ENCODE measurements at places on chromosomes 7 and 10.

DNA sequence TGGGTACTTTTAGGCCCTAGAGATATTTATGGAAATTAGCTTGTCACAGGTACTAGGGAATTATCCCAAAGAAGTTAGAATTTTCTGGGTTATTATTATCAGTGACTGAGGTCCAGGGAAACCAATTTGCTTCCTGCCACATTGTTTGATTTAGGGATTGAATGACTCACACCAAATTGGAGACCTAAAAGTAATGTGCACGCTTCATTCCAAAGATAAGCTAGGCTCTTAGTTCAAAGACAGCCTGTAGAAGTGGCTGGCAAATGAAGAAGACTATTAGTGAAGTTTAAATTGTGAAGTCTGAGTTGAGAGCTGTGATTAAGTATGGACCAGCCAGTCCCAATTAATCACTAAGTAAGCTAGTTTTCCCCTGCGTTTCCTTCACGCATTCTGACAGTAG, 188.1 kb upstream of the MYO3A start:
- DNase-seq = no peak

DNA sequence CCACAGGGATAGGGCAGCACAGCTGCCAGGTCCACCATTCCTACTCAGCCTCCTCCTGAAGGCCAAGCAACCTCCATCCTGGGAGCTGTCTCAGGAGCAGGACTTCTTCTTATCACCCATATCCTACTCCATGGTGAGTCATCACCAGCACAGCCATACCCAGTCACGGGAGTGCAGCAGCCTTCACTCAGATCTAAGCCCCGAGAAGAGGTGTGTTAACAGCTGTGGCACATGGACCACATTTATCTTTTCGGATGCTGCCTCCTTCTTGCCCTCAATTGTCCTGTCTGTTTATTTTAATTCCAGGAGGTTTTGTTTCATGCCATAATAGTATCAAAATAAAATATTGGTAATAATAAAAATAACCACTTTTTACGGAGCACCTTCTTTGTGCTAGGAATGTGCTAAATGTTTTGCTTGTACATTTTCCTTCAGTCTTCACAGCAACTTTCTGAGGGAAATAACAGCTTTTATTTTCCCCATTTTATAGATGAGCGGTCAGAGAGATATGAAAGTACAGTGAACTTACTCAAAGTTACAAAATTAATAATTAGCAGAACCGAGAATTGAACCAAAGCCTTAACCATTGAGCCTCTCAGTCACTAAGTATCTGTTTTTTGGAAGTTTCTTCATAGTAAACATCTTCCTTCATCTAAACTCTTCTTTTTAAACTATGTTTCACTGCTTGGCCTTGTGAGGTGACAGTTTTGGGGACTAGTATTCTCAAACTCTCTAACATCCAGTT, 2.5 kb upstream of the KEL start:
- no peak for DNase-seq

DNA sequence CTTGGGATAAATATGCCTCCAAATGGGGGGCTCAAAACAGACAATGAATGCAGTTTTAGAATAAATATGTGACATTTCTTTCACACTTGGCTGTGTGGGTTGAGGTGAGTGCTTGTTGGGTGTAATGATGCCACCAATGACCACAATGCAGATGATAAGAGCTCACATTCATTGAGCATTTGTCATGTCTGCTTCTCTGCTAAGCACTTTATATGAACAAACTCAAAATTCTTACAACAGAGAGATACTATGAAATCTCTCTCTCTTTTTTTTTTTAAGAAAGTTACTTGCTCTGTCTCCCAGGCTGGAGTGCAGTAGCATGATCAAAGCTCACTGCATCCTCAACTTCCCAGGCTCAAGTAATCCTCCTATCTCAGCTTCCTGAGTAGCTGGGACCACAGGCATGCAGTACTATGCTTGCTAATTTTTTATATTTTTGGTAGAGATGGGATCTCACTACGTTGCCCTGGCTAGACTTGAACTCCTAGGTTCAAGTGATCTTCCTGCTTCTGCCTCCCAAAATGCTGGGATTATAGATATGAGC, 185.4 kb downstream of the JCAD start:
- no peak for DNase-seq

GRCh38 chr7:115217373-115217772, 295.5 kb downstream of the MDFIC start:
- no peak for DNase-seq

DNA sequence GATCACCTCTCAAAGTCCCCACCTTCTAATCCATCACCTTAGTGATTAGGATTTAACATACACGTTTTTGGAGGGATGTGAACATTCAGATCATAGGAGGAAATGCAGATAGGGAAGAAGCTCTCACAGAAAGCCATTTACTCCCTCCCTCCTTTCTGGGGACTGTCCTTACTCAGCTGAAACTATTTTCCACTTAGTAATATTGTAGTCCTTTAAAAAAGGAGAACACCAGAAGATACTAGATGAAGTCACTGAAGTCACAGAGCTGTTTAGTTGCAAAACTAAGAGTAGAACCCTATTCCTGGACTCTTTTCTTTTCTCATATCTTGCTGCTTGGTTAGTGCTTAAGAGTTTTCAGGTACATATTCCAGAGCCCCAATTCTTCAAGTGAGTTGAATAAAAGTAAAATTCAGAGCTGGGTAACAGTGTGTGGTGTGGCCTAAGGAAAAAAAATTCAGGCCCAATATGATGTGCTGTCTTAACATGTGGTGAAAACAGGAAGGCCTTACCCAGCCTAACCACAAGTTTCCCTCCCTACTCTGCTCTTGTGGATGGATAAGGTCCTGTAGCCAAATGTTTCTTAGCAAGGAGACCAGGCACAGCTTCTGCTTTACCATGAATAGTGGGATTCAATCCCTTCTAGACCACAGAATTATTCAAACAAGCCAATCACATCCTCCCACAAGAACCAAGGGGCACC, 135.7 kb downstream of the INHBA start:
- DNase-seq = no peak

DNA sequence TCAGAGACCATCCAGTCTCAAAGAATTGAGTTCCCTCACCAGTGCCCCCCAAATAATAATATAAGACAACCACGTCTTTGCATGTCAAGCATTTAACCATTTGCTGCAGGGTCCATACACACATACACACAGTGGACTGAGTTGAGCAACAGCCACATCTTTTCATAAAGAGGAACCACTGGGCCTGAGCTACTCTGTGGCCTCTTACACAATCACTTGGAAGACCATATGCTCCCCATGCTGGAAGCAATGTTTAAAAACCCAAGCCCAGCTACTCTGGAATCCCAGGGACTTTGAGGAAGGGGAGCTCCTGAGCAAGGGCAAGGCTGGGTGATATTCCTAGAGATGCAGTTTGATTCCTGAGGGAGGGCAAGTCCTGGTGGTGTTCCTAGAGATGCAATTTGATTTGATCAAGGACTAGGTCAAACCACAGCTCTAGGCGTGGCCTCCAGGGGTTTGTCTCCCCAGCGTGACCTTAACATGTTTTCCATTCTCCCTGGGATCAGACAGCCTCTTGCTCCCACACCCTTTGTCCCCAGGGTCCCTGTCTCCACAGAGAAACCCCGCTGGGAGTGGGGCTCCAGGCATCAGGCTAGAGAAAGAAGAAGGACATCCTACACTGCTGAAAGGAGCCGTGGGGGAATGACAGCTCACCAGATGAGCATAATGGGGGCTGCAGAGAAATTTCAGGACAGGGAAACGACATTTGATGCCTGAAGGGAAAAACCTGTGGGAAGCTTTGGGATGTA, 376.2 kb upstream of the MGMT start:
- no peak for DNase-seq

DNA sequence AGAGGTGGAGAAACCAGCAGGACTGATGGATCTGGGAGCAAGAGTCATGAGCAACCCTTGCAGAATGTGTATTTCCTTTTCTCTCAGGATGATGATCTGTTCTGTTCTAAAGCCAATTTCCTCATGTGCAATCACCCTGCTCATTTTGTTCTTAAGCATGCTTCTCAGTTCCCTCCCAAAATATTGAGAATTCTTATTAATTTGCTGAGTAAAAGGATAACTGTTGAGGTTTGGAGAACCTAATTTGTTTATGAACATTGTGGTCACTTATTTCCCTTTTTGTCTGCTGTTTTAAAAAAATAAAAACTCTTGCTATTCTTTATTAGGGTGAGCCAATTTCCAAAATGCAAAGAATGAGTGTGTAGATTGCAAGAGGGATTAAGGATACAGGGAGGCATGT, 106.8 kb downstream of the APBB1IP start:
- DNase-seq = no peak

DNA sequence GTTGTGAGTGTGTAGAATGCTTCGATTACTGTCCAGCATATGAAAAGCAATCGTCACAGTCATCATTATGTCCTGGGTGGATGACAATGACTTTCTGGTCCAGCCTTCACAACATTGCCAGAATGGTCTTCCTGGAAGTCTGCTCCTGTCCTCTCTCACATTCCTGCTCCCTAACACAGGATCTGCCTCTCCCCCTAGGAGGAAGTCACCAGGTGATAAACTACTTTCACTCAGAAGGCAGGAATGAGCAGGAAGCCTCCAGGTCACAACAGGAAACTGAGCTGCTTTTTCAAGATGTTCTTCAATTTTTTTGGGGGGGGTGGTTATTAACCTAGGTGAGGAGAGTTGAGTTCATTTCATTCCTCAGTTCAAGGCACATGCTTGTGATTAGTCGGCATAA, 13.6 kb upstream of the GPNMB start:
- no peak for DNase-seq

DNA sequence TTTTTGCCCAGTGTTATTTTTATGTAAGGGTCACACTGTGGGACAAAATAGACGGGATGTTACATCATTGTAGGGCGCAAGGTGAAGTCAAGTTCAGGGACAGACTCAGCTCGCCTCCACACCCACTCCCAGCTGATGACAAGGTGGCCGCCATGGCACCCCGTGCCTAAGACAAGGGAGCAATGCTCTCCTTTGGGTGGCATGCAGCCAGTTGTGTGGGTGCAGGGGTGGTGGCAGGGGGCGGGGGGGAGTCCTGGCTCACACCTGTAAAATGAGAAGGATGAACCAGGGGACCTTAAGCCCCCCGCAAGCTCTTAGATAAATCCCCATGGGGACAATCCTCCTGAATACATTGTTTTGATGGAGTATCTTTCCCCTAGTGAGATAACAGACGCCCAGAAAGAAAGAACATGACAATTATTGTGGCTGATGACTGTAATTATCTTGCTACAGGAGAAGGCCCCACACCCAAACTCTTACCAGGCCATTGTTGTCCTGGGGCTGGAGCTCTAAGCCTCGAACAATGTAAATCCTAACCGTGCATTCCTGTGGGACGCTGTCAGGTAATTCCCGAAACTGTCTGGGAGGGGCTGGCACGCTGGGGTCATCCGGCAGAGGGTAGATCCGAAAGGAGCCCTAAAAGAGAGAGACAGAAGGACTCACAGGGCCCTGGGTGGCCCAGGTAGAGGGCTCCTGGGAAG, 148.7 kb downstream of the MYOF start:
- DNase-seq = no peak

- no peak for DNase-seq
These were observed 61.0 kb downstream of the MEOX2 start for GRCh38 chr7:15625466-15625865.

DNA sequence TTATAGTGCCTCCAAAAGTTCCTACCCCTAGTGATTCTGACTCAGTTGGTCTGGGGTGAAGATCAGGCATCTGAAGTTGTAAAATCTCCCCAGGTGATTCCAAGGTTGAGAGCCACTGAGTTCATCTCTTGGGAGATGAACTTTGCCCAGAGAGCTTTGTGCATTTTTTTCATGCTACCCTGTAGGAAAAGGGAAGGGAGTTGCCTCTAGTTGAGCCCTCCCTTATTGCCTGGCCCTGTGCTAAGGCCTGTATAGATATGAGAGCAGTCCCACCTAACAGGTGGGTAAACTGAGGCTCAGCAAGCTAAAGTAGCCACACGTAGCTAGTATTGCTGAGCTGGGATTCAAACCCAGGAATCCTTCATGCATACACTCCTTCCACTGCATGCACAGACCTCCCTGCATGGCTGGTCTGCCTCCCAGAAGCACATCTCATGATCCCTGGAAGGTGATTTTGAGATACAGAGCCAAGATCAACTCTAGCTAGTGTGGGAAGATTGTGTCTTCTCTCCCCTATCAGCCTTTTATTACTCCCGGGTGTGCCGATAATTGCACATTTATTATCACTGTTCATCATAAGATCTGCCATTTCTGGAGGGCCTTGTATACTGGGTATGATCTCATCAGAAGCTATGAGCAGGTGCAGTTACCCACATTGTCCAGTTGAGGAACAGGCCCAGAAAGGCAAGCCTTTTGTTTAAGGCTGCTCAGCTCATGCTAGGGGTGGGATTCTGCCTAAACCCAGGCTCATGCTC, 47.0 kb downstream of the TBATA start:
- DNase-seq = no peak

DNA sequence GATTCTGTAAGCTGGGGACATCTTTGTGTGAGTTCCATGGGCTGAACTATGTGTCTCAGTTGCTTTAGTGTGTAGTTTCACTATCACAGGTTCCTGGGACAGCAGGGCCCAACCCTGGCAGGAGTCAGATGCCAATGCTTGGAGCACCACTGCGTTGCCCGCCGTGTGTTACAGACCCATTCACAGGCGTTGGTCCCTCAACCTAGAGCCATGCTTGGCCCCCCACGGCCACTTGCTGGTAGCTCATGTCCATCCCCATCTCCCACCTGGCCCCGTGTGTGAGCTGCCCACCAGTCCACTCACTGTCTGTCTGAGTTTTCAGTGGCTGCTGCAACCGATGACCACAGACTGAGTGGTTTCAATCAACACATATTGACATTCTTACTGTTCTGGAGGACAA, 546.9 kb downstream of the TCERG1L start:
- DNase-seq = no peak

- peak; percentile 45 for DNase-seq
These were observed 14.1 kb upstream of the LAMB1 start for GRCh38 chr7:108016841-108017775.

DNA sequence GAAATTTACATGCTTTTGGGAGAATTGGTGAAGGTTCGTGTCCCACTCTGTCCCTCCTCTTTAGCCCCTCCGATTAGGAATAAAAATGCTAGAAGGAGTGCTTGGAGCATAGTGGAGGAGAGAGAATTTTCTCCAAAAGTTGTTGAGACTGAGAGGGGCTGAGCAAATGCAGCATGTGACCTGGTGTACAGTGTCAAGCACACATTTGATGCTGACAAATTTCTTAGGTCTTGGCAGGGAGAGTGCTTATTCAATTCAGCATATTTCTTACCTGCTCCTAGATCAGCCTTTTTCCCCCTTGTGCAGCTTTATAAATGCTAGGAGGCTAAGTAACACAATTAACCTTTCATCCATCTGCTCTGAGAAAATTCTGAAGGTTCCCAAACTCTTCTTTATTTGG, 189.0 kb downstream of the GALNT17 start:
- no peak for DNase-seq

DNA sequence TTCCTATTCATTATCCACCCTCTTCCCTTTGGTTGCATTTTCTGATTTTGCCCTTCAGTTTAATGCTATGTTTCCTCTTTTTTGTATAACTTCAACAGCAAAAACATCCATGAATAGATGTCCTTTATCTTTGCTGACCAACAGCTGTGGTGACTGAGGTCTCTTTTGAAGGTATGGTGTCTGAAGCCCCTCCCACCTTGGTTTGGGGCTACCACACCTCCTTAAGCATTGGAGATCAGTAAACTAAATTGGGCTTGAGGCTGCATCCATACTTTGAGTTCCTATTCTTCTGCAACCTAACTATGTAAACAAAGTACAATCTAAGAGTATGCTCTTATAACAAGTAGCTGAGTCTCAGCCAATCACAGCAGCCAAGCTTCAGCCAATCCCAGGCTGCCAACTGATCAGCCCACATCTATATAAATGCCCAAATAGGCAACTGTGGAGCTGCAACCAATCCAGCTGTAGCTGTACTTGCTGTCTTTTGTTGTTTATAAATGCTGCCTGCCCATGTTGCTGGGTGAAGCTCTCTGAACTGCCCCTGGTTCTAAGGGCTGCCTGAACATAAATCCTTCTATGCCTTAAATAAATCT, 69.4 kb upstream of the PDLIM1 start:
- DNase-seq = no peak

All from NCI-H524 (cell line).